Activated T-cell treated with anti-CD3 and anti-CD28 coated beads for 48 hours (primary cell): ENCODE measurements at places on chromosomes 12 and 14.

DNA sequence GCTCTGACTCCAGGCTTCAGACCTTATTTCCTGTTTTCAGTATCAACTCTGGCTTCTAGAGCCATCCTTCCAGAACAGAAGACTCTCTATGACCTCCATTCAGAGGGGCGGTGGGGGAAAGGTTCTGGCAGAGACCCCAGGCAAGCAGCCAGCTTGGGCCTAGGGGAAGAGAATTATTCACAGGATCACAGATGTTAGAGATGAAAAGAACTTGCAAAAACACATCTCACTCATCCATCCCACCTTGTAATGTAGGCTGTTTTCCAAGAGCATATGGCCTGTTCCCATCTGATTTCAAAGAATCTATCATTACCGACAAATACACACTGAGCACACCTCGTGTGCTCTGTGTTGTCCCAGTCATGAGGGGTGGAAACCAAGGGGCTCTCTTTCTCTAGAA lies 131.9 kb downstream of the GRIN2B start:
- DNase-seq: no peak

DNA sequence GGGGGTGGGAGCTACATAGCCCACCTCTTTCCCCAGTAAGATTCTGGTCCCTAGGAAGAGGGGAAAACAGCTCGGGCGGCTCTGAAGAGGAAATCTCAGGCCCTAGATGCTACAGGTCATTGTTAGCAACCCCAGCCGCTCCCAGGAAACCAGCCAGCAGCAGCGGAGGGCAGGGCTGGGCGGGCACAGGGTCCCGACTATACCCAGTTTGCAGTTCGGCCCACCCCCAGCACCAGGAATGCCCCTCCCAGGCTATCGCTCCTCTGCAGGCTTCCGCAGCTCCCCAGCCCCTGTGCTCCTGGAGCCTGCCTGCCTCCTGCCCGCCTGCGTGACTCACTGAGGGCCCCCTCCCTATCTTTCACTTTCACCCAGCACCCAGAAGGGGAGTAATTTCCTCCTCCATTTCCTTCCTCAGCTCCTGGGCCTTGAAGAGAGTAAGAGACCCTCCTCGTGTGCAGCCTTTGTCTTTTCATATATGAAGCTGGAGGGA lies 27.2 kb upstream of the PNMA1 start:
- DNase-seq: peak; percentile 66

DNA sequence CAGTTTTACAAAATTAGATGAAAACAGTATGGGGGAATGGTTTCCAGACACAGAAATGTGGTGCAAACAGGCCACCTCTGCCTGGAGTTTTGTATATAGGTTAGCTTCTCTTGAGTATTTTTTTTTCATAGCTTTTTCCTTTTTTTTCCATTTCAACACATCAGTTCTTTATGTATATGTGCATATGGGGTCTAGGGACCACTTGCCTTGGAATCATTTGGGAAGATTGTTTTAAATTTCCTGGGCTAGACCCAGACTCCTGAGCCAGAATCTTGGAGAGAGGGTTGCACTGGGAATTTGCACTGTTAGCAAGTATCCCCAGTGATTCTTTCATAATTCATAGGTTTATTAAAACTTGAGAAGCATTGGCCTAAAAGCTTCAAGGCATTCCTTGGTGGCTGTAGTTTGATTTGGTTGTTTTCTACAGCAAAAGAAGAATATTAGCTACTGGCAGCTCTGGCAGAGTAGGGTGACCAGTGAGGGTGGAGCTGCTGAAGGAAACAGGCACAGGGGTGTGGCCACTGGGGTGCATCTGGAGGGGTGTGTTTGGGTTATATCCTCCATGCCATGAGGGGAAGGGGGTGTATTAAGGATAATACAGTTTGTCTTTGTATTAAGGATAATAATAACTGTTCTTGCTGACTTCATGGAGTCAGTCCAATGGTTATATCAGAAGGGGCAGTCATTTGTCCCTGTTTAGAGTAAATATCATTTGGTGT lies 22.8 kb downstream of the PPP1R36 start:
- no peak for DNase-seq

DNA sequence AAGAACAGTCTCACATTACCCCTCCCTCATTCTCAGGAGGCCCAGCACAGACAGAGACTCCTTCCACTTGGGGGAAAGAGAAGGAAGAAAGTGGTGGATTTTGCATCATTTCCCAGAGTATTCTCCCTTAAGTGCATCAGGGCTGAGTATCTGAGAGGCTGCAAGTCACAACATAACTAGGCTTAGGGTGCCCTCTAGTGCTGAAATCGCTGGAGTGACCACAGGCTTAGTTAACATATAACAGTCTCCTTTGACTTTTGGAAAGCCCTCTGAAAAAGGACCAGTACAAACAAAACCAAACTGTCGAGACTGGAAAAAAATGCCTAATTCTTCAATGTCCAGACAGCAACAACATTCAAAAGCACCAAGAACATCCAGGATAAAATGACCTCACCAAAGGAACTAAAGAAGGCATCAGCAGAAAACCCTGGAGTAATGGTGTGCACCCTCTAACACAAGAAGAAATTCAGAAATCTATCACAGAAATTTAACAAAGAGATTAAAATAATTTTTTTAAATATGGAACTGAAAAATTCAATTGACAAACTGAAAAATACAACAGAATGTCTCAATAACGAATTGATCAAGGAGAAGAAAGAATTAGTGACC lies 412.3 kb downstream of the RPS29 start:
- DNase-seq: peak; percentile 19

- DNase-seq: no peak
Measured at GRCh38 chr12:77204083-77204482, 138.7 kb upstream of the E2F7 start.

- DNase-seq: no peak
Measured at GRCh38 chr14:72308967-72309485, 376.8 kb downstream of the RGS6 start.

DNA sequence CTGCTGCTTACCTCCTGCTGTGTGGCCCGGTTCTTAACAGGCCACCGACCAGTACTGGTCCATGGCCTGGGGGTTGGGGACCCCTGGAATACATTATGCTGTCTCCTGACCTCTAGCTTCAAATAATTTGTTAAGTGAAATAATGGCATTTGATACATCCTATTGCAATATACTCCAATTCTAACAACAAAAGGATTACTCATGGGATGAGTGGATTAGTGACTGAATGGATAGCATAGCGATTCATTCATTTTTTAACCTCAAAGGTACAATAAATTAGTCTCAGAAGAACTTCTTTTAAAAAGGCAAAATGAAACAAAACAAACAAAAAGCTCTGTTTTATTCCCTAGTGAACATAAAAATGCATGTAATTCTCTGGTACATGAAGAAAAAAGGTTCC lies 147.9 kb upstream of the PKP2 start:
- no peak for DNase-seq

DNA sequence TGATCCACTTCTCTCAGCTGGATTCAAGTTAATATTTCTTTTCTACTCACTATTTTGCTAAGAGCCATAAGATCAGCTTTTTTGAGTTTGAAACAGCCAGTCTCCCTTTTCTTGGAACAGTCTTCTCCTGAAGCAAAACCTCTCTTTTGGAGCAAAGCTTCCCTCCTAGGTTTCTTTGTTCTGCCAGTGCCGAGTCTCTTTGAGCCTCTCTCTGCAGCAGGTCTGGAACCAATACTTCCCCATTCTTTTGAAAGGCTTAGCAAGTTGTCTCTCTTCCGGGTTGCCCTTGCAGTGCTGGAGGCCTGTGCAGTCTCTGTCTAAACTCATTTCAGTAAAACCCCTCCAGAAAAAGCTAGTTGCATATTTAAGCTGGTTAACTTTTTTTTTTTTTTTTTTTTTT lies 454.8 kb downstream of the NOVA1 start:
- no peak for DNase-seq

DNA sequence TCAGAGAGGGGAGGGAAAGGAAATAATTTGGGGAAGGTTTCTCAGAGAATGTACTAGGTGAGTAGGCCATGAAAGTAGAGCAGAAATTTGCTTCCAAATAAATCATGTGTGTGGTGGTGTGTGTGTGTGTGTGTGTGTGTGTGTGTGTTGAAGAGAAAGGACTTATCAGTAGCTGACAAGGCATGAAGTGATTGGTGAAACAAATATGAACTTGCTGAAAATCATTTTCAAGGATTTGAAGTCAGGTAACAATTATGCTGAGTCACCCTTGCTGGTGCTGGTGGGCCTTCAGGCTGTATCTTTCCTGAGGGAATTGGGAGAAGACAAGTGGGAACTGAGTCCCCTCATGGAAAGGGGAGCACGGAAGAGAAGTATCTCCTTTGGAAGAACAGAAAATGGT lies 55.5 kb downstream of the HSD17B6 start:
- no peak for DNase-seq

DNA sequence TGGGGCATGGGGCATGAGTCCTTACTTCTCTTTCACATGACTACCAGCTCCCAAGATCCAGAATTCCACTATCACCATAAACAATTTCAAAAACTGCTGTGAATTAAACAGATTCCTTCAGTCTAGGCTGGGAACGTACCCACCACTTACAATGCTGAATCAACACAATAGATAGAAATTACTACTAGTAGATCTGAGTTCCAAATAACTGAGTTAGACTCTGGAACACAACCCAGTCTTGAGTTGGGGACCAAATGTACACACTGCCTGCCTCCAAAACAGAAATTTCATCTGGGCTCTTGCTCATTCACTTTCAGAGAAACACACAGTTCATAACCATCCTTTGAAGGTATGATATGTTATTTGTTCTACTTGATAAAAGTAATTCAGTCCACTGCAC lies 8.9 kb downstream of the CORO1C start:
- no peak for DNase-seq

GRCh38 chr12:100324498-100324897 lies 32.4 kb upstream of the SLC17A8 start:
- no peak for DNase-seq

DNA sequence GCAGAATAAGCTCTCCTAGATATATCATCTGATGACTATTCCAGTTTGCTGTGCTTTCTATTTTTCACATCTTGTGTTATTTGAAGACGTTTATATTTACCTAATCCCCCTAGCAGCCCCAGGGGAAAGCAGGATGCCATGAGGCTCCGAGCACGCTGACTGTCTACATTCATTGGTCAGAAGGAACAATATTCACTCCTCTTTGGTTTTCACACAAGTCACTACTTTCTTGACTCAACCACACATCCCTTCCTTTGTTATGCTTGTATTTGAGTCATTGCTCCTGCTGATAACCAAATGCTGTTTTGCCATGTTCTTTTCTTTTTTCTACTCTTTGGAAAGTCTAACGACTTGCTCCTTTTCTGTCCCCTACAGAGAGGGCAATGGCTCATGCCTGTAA lies 86.5 kb upstream of the SLC38A2 start:
- no peak for DNase-seq

- no peak for DNase-seq
Measured at GRCh38 chr12:115598871-115599811, 678.4 kb downstream of the MED13L start.

DNA sequence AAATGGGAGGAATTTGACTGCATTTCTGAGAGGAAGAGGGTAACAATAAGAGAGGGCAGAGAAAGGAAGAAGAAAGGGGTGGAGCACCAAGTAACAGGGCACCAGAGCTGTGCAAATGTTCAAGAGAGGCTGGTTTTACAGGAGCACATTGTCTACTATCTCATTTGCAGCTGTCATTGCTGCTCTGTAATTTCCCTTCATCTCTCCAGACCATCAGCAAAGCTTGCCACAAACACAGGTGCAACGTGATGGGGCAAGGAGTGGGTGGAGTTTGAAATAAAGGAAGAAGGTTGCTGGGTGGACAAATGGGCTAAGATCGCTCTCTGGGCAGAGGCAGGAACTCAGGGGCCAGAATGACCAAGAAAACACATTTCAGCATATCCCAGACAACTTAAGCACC lies 47.9 kb upstream of the PLEKHG6 start:
- DNase-seq: no peak

DNA sequence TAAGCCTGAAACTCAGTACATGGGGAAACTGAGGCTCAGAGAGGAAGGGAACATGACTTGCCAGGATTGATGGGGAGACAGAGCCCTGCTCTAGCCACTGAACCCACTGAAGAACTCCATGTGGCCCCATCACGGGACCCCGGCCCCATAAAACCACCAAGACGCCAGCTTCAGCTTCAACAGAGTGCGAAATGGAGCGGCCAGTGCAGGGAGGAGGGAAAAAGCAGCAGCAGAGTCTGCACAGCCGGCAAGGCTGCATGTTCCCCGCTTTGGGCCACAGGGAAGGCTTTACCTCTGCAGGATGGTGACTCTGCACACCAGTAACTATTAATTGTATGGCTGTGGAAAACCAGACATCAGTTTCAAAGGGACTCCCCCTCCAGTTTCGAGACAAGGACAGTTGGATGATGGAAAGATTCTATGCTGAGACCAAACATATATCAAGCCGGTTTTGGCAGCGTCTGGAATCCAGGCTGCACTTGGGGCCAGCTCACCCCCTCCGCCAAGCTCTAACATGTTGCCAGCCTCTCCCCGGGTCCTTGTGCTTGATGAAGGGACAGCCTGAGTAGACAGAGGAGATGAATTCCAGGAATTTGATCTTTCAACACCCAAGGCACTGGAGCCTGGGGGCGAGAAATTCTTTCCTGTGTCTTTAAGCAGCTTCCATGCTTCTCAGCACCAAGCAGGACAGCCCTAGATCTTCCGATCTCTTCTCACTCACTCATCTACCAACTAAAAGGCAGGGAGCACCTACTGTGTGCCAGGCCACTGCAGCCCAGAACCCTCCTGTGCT lies 55.7 kb upstream of the BCL11B start:
- no peak for DNase-seq

DNA sequence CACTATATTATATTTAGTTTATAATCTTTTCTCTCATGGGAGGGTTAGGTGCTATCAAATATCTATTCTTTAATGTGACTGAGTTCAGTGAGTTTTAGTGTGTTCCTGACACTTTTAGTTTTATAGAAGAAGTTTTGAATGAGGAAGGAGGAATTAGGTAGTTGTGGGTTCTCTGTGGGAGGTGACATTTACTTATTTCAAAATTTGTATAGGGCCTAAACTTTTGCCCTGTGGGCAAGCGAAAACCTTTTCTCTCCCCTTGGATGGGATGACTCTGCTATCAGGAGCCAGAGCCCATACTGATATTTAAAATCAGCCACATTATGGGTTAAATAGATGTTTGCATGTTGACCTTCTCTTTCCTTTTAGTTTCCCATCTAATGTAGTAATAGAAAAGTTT lies 43.6 kb downstream of the SPATS2 start:
- no peak for DNase-seq

- DNase-seq: no peak
Measured at GRCh38 chr14:61567838-61568571, 127.3 kb upstream of the HIF1A start.

- no peak for DNase-seq
Measured at GRCh38 chr12:57475271-57476161, 4.2 kb downstream of the ARHGAP9 start.
